NCI-H510A treated with DMSO at 0.1 percent for 48 hours (cell line): ENCODE measurements at places on chromosomes 2 and 18.
A peak's percentile ranks its signal among the peaks of the same experiment; 100 is the strongest.

DNA sequence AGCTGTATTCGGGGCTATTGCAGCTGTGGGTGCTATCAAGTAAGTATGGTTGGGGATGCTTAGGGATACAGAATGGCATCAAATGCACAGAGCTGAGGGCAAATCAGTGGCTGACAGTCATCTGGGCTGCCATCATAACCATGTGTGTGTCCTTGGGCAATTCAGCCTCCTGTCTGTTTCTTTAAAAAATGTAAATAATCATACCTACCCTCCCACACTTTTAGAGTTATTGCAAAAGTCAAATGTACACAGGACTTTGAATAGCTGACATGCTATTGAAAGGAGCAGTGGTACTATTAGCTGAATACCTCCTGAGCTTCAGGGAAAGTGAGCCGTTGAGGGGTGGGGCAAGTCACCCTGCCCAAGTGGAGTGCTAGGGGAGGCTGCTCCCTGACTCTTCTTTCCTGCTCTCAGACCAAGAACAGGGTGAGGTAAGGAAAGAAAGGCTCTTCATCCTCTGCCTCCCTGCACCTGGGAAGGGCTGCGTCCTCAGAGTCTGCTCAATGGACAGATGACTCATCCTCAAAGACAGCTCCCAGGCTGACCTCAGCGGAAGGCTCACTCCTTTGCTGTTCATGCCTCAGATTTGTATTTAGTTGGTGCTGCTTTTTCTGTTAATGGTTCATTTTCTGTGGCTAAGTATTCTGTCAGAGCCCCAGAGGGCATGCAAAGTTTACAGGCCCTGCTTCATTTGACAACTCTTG, 54.9 kb upstream of the BZW1 start:
- DNase-seq, result no peak

- DNase-seq, result no peak
Observed at GRCh38 chr2:50751311-50752031, 280.5 kb downstream of the NRXN1 start.

DNA sequence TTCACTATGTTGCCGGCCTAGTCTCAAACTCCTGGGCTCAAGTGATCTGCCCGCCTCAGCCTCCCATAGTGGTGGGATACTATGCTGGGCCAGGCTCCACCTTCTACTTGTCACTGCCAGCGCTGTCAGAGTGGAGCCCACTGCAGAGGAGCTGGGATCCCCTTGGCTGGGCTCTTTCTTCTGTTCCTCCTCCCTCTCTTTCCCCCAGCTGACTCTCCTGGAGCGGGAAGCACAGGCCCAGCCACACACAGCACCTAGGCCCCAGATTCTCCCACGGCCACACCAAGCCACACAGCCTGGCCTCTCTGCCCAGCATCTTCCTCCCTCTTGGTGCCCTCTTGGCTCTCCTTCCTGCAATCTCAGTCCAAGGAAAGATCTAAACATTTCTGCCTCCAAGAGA, 3.7 kb upstream of the GAREM2 start:
- DNase-seq, result no peak

- DNase-seq, result no peak
Observed at GRCh38 chr2:69067866-69068265, 54.9 kb downstream of the ANTXR1 start.

- DNase-seq, result no peak
Observed at GRCh38 chr2:237262838-237263771, 150.9 kb downstream of the COL6A3 start.

DNA sequence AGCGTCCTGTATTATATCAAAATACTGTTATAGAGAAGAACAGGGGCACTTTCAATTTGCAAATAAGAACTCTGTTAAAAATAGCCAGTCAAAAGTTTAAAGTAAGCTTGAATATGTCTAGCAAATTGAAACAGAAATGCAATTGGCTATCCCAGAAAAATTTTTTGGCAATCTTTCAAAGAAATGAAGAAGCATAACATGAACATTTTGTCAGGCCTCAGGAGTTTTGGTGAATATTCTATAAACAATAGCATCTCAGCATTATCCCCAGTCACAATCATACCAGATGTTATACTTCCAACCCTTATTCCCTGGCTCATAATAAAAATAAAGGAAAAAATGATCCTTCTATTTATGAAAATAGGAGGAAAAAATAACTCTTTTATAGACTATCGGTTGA, 252.4 kb downstream of the GRB14 start:
- no peak for DNase-seq

DNA sequence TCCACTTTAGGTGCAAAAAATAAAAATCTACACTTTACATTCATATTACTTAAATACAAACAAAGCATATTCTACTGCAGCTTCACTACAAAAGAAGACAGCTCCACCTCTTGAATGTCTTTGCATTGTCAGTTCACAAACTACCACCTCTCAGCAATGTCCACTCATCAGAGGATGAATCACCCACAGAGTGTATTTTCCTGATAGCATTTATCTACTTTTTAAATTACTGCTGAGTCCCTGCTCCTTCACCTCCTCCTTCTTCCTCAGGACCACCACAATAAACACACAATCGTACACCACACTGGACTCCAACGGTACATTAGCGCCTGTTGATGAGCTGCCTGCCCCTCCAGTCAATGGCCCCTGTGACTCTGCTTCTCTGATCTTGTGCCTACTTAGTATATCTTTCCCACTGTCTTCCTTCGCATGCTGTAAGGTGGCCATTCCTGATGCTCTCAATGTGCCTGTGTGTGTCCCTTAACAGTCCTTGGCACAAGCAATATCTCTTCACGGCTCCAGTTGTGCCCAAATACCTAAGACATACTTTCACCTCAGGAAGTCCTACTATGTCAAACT, 120.9 kb downstream of the DHRS9 start:
- DNase-seq, result no peak

DNA sequence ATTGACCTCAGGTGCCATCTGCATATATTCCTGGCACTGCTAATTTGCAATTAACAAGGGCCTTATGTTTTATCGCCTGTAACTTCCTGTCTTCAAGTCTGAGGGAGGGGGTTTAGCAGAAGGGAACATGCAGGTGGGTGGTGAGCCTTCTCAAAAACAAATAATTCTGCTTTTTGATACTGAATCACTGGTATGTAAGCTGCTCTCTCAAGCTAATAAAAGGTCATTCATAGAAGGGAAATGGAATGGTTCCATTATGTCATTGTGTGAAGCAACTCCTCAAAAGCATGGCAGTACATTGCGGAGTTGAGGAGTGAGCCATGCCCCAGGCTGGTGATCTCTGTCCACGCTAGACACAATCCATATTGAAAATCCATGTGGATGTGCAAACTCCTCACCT, 414.8 kb upstream of the ID2 start:
- no peak for DNase-seq

- no peak for DNase-seq
Observed at GRCh38 chr2:234955091-234955591, 3.3 kb downstream of the SH3BP4 start.

DNA sequence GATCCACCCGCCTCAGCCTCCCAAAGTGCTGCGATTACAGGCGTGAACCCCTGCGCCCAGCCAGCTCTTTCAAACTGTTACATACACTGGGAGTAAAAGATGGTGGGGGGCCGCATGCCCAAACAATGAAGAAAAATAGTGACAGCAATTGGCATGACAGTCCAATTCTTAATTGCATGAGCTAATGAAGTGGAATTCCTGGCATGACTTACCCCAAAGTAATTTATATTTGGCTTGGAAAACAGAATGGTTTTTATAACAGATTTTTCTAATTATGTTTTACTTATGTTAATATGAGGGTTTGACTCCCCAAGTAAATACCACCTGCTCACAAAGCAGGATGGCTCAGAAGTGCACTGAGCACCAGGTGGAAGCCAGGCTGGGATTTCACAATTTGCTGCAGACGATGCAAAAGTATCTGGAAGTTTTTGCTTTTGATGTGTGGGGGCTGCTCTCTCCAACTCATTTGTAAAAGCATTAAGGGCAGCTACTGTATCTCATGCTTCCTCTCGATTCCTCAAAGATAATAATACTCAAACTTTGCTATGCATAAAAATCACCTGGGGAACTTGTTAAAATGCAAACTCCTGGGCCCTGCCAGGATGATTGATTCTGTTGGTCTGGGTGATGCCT, 24.0 kb upstream of the ATG16L1 start:
- no peak for DNase-seq

DNA sequence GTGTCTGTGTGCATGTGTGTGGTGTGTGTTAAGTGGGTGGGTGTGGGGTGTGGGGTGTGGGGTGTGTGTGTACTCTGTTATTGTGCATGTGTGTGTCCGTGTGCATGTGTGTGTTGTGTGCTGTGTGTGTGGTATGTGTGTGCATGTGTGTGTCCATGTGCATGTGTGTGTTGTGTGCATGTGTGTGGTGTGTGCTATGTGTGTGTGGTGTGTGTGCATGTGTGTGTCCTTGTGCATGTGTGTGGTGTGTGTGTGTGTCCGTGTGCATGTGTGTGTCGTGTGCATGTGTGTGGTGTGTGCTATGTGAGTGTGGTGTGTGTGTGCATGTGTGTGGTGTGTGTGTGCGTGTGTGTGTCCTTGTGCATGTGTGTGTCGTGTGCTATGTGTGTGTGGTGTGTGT, 6.9 kb upstream of the OTOS start:
- no peak for DNase-seq

DNA sequence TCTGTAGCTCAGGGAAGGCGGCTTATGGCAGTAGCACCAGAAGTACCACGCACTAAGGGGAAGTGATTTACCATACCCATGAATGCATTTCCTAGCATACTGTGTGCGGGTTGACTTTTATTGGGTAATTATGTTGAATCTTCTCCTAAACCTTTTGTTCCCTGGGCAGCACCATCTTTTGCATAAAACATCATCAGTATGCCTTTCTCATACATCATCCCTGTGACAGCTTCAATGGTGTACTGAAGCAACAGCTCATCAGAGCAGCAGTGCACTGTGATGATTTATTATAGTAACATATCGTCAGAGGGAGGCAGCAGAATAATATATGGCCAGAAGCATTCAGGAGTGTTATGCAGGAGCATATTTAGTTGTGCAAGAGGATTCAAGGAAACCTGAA, 204.9 kb downstream of the CDH7 start:
- no peak for DNase-seq

DNA sequence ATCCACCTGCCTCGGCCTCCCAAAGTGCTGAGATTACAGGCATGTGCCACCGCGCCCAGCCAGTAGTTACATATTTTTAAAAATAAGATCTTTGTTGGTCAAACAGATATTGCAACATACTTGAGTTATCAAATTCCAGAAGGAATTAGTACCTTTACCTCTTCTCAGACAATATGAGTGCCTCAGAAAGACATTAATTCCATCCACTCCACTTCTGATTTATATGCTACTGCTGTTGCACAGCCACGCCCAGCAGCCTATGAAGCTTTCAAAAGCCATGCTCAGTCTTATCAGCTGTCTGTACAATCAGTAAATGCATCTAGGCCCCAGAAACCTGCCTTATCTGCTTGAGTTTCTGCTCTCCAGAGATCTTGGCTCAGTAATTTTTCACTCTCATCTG, 47.8 kb downstream of the MEX3C start:
- DNase-seq, result no peak

GRCh38 chr2:21819454-21819853, 695.7 kb downstream of the TDRD15 start:
- no peak for DNase-seq

DNA sequence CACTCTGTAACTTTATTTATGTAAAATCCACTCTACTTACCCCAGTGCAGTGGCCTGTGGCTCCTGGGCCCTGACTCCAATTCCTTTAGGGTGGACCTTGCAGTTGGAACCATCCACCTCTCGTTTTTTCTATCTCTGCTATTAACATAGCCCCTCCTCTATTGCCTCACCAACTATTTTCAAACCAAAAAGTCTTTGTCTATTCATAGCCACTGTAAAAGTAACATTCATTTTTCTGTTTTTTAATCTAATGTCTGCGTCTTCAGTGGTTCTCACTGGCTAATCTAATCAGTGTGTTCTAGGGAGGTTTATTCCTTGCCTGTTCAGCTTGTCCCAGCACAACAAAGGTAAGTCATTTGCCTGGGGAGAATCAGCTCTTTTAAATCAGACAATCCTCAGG, at the start of gene SLC4A5:
SLC4A5 (minus strand) TSS at position 101 of the 400 bp plus-strand sequence. CDS start 28,393 bp downstream, outside the sequence.
- DNase-seq, result no peak

- peak; percentile 86 for DNase-seq
Observed at GRCh38 chr2:45256867-45257641, 247.8 kb upstream of the SIX2 start.

DNA sequence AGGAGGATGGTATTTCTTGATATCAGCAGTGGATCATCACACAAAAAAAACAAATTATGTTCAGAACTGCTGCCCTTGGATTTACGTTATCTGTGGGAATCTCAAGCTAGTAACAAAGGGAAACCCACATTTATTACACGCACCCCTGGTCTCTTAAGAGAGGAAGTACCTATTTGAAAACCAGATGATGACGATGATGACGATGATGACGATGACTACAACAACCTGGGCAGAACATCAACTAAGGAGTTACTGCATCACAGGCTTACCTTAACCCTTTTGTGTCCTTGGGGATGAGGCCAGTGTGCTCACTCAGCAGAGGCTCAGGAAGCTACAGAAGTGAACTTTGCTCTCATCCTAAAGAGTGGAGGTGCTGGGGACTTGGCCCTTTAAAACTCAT, 169.4 kb downstream of the FSHR start:
- DNase-seq, result no peak

- no peak for DNase-seq
Observed at GRCh38 chr2:36409335-36409734, 53.8 kb downstream of the CRIM1 start.

GRCh38 chr18:63132819-63133200, 186.8 kb downstream of the BCL2 start:
- peak; percentile 83 for DNase-seq

DNA sequence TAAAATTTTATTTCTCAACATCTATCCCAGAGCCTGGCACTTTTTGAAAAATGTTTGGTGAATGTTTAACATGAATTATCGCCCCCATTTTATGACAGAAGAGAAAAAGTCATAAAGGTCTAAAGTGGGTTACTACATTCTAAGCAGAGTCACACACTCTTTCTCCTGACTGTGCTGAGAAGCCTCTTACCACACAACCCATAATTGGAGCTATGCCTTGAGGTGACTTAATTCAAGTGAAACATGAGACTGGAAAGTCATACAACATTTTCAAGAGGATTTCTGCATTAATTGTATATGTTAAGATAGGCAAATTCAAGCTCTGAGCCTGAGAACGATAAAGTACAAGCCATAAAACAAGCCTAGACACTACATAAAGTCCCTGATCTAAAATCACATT, 3.1 kb upstream of the DSEL start:
- DNase-seq, result no peak

DNA sequence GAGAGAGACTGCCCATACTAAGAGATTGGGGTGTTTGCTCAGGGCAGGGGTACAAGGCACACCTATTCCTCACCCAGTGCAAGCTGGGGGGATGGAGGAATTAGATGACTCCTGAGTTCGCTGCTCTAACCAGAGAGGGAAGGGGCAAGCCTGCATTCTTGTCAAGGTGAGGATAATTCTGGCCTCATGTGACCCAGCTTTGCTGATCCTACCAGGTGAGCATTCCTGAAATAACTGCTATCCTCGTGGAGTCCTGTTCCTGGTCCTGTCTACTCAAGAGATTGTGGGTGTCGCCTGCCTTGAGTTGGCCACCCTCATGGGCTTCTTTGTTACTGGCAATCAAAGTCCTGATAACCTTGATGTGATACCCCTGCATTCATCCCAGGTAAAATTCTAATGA, 206.0 kb downstream of the SPP2 start:
- no peak for DNase-seq
